CD4-positive, alpha-beta T cell treated with Interleukin-15 for 4 hours (primary cell): ENCODE measurements at places on chromosomes 1 and 21.

- DNase-seq, result peak; percentile 22
Observed at GRCh38 chr1:9626201-9626608, 25.3 kb upstream of the PIK3CD start.

DNA sequence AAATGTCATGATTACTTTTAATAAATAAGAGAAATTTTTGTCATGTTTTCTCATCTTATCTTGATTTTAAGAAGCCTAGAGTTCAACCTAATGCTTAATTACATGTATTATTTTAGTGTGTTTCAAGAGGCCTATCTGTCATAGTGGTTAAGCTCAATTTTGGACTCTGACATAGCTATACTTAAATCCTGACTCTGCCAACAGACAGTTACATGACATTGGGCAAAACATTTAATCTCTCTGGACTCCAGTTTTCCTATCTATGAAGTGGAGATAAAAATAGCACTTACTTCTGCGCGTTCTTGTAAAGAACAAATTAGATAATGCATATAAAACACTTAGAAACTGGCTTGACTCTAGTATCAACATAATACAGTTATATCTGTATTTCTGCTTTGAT lies 417.8 kb downstream of the MRPL39 start:
- DNase-seq, result no peak

DNA sequence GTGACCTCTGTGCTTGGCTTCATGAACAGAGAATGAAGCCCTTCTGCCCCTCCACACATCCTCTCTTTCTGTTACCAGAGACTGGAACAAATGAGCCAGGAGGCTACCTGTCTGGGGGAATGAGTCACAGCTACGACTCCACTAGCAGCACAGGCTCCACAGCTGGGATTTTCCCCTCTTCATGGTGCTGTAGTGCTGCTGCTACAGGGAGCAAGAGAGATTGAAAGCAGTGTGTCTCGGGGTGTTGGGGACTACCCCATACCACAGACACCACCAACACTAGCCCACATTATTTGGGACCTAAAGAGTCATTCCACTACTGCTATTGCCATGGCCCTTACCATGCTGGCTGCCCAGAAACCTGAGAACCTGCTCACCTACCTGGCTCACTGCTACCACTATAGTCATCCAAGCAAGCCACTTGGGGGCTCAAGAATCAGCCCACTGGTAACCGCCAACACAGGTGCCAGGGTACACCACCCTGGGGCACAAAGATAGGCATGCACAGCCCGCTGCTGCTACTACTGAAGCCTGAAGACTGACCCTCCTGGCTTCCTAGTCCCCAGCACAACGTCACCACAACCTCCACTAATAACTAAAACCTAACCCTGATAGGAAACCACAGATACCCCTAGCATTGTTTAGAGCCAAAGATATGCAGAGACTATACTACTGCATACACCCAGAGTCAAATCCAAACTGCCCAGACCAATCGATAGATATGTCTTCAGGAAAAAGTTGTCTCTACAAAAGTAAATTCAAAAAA lies 17.7 kb downstream of the CD1E start:
- DNase-seq, result no peak

GRCh38 chr1:173181791-173182190 lies 25.3 kb downstream of the TNFSF4 start:
- no peak for DNase-seq

- no peak for DNase-seq
Observed at GRCh38 chr1:8941906-8942305, 3.8 kb upstream of the CA6 start.

GRCh38 chr1:8746554-8746953 lies 70.9 kb downstream of the RERE start:
- DNase-seq, result no peak

- peak; percentile 59 for DNase-seq
Observed at GRCh38 chr1:27296773-27297291, 25.1 kb upstream of the TMEM222 start.

DNA sequence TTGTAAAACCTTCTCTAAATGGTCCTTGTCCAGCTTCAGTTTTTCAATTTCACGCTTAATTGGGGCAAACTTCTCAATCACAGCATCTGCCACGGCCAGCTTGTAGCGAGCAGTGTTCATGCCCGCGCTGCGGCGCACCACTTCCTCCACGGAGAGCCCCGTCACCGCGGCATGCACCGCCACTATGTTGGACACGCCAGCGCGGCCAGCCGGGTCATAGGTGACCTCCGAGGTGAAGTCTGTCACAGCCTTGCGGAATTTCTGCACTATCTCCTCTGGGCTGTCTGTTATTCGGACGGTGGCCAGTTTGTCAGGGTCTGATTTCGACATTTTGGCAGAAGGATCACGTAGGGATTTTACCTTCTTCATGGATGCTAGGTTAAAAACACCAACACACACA lies 44.8 kb upstream of the TBX15 start:
- DNase-seq, result no peak

DNA sequence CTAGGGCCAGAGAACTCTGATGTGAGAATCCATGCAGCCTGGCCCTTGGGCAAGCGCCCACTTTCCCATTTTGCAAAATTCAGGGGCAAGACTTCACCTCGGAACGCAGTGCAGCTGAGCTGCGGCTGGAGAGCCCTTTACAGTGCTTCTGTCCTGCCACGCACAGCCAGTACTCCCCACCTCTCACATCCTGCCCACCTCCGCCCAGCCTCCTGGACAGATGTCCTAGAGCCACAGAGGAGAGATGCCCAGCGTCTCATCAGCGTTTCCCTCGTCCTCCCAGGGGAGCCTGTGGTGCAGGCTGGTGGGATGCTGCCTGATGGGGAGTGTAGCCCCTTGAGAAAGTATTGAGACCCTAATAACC lies 29.6 kb downstream of the RUNX3 start:
- DNase-seq, result no peak
